ENCODE measurements at places on chromosomes 11 and 22.

DNA sequence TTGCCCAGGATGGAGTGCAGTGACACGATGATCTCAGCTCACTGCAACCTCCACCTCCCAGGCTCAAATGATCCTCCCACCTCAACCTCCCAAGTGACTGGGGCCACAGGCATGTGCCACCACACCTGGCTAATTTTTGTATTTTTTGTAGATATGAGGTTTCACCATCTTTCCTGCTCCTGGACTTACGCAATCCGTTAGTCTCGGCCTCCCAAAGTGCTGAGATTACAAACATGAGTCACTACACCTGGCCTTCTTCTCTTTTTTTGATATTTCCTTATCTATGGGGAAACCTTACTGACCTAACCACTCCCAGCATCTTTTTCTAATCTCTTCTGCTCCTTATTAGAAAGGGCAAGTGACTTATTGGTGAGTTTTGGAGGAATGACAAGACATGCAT, 121.7 kb upstream of the CHORDC1 start:
- no peak for DNase-seq

DNA sequence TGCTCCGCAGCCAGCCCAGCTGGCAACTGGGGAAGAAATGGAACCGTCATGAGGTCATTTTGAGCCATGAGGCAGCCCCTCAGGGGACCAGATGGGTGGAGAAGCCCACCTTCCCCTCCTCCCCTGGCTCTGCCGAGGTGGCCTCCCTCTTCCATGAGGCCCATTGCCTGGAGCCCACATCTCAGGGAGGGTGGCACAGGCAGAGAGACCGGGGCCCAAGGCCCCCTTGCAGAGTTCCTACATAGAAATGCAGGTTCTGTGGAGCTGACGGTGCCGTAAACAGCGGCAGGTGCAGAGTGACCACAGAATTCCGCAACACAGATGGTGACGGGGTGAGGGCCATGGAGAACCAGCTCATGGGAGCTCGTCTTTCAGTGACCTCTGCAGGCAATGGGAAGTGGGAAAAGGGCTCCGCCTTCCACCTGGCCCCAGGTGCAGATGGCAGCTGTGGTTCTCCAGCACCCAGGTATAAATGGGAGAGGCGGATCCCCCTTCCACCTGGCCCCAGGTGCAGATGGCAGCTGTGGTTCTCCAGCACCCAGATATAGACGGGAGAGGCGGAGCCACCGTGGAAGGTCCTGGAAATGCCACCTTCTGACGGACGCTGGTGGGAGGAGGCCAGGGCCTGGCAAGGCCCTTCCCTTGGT, 765.4 kb downstream of the BRD1 start:
- DNase-seq = no peak

DNA sequence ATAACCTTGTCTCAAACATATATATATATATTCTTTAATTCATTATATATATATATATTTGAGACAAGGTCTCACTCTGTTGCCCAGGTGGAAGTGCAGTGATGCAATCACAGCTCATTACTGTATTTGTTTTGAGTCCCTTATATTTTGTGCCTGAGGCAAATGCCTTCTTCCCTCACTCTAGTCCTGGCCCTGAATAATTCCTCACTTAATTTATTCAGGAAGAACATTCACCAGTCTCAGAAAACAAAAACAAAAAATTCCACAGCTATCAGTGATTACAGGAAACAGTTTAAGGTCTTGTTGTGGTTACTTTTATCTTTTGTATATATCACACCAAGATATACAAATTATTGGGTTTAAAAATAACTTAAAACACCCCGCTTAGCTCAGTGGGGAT, 155.7 kb downstream of the CWF19L2 start:
- no peak for DNase-seq

GRCh38 chr22:48919187-48919590, 908.5 kb downstream of the BRD1 start:
- DNase-seq = no peak

DNA sequence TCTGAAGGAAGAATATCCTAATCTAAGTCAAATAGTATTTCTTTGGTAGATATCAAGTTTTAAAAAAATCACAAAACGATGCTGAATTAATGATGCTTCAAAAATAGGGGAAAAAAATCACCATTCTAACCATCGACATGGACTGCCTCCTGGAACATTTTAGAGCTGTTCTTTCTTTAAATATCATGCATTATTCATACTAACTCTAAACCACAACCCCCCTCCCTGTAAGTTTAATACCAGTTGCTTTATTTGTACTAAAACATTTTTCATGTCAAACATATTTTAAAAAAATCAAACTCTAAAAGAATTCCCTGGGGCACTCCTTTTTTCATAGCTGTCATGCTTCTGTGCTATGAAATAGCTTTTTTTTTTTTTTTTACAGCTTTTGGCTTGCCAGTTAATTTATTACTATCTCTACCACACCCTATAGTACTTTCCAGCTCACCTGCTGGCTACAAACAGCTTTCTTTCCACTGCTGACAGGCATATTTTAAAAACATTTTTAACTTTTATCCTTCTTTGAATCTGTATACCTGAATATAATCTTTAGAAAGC, 256.9 kb downstream of the SOX6 start:
- DNase-seq = no peak

- no peak for DNase-seq
Measured at GRCh38 chr11:118953265-118953664, 2.8 kb upstream of the UPK2 start.

DNA sequence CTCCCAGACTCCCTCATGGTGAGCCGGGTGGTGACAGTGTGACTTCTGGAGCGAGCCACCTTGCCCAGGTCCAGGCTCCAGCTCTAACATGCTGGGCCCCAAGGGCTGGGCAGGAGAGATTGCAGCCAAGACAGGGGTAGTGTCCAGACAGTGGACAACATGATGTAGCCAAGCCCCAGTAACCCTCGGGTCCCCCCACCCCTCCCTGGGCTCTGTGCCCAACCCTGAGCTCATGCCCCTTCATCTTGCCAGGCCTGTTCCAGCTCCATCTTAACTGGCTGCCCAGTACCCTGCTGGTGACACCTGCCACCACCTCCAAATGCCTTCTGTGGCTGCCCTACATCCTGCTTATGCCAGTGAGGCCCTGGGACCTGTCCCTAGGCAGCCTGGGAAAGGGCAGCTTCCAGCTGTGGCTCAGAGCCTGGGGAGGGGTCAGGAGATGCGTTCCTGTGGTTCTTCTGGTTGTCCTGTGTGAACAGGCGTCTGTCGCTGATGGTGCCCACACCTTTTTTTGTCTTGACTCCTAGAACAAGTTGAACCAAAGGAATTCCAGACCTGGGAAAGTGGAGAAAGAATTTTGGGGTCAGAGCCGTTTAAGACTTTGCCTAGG, 12.5 kb upstream of the SYT12 start:
- no peak for DNase-seq

- no peak for DNase-seq
Measured at GRCh38 chr11:8871171-8871775, 39.7 kb upstream of the AKIP1 start.

GRCh38 chr11:128731041-128731663, 37.3 kb downstream of the FLI1 start:
- no peak for DNase-seq

- DNase-seq = no peak
Measured at GRCh38 chr11:72411623-72412419, 22.5 kb downstream of the CLPB start.

DNA sequence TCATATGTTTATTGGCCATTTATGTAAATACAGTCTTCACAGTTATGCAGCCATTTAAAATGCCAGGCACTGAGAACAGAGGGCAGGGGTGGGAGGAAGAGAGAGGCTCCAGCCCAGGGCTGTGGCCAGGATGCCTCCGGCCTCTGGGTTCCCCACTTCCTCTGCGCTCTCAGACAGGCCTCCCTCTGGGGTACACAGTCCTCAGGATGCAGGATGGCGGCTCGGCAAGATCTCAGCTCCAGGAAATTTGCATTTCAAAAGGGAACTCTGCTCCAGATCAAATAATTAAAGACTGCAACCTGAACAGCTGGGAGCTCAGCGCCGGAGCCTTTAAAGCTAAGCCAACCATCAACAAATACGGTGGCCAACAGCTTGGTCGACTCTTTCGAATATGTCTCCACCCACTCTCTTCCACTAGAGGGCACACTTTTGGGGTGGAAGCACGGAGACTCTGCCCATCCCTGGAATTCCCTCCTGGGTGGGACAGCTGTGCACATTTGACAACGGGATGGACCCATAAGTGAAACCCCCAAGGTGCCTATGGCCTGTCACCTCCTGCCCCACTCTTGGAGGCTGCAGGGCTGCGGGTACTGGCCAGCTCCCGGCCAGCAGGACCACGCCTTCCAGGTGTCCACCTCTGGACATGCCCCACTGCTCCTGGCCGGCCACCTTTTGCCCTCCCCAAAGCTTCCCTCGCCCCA, 1044.7 kb downstream of the BRD1 start:
- no peak for DNase-seq

DNA sequence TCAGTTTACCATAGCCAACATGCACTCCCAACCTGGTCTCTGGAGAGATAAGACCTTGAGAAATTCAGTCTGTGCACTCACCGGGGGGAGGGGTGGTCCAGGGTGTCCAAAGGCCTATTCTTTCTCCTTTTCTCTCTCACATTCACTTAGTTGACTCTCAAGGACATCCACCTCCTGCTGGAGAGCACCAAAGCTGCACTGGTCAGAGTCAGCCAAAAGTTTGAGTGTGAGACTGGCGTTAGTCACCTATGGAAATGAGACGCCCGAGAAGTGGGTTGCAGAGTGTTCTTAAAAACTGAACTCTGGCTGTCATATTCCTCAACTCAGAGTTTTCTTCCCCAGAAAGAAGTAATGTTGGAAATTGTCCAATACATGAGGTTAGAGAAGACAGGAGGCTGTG, 5.0 kb upstream of the UBQLNL start:
- no peak for DNase-seq

DNA sequence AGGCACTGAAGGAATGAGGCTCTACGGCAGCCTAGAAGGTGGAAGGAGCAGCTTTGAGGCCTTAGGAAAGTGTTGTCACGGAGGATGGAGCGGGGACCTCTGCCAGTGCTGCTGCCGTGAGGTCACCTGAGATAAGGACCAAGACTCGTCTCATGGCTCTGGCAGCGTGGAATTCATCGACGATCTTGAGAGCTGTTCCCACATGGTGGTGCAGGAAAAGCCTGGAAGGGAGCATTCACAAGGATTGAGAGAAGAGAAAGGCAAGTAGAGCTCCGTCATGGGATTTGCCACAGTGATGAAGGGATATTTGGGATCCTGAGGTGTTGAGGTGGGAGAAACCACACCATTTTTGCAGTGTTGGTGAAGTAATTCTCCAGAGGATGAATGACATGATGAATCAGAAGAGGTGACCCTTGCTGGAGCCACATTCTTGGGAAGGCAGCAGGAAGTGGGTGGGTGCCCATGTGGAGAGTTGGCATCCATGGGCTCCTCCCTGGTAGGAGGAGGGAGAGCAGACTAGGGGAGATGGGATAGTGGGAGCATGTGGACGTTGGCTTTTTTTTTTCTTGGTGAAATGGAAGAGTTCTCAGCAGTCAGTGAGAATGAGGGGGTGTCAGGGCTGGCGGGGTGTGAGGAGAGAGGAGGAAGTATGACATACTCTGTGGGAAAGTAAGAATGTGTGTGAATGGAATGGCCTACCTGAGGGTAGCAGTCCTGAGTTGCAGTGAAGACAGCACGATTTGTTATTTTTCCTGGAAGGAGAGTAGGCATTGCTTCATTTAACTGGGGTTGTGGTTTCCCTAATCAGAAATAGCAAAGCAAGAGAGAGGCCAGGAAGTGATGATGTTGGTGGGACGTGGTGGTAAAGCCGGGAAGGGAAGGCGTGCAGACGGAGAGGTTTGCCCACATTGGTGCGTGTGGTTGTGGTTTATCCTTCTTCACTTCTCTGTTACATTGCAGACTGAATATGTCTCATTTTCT, 11.1 kb downstream of the PPP6R3 start:
- DNase-seq = no peak

DNA sequence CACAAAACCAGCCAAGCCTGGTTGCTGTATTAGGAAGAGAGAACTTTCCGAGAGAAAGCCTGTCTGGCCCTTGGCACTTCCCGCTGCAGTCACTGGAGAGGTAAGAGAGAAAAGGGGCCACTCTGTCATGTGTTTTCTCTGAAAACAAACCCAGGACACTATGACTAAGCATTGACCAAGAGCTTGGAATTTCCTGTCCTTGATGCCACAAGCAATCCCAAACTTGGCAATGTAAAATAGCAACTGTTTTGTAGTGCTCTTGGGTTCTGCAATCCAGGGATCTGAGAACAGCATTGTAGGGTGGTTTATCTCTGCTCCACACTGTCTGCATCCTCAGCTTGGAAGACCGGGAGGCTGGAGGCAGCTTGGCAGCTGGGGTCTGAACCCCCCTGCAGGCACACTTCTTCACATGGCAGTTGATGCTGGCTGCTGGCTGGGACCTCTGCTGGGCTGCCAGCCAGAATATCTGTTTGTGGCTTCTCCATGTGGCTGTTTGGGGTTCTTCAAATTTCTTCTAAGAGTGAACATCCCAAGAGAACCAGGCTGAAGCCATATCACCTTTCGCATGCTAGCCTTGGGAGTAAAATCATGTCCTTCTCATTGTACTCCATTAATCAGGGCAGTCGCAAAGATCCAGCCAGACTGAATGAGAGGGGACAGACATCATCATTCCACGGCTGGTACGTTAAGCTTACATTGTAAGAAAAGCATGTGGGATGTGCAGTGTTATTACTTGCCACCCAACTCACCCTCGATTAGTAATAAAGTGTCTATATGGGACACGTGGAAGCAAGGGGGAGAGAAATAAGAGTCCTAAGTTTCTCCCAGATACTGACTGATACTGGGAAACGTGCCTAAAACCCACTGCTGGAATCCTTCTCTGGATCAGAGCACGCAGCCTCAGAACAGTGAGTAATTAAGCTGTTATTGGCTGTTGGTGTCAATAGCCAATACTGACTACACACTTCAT, 537.4 kb upstream of the B3GAT1 start:
- no peak for DNase-seq

- DNase-seq = no peak
Measured at GRCh38 chr11:67413266-67413849, 2.1 kb upstream of the CARNS1 start.

DNA sequence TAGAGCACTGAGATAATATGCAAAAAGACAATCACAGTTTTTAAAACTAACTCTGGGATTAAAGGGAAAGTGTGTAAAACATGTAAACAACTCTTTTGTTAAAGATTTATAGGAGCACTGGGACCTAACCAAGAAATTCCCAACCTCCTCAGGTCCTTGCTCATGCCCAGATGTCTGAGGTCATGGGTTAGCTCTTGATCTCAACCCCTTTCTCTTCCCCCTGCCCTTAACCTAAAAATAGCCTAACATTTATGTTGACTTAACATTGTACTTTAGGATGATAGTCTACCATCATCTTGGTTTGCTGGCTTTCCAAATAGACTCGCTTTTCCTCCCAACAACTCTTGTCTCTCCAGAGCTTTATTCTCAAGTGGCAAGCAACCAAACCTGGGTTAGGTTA, 258.2 kb upstream of the FAT3 start:
- no peak for DNase-seq
